ENCODE measurements at places on chromosomes 16 and 17.
A peak's percentile ranks its signal among the peaks of the same experiment; 100 is the strongest.

- DNase-seq: peak; percentile 78
Observed at GRCh38 chr17:17694169-17695081, 13.2 kb downstream of the RAI1 start.

- no peak for DNase-seq
Observed at GRCh38 chr16:53600616-53601015, 97.6 kb upstream of the AKTIP start.

- DNase-seq: peak; percentile 38
Observed at GRCh38 chr17:31811101-31811500, 47.9 kb downstream of the COPRS start.

DNA sequence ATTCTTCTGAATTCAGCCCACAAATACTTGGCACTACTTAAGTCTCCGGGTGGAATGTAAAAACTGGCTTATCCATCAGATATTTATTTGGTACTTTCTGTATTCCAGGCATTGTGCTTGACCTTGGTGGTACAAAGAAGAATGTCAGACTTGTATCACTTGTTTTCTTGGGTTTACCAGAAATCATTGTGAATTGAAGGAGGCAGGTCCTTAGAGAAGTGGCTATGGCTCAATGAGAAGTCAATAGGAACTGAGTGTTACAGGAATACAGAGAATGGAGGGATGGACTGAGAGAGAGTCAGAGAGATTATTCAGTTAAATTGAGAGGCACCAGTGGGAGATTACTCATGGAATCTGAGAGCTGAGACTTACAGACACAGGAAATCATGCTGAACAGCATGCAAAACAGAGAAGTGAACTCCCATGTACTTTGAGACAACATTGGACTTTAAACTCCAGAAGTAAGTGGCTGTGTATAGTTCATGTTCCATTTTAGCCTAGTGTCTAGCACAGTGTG, 704.1 kb downstream of the CDH11 start:
- peak; percentile 95 for DNase-seq

DNA sequence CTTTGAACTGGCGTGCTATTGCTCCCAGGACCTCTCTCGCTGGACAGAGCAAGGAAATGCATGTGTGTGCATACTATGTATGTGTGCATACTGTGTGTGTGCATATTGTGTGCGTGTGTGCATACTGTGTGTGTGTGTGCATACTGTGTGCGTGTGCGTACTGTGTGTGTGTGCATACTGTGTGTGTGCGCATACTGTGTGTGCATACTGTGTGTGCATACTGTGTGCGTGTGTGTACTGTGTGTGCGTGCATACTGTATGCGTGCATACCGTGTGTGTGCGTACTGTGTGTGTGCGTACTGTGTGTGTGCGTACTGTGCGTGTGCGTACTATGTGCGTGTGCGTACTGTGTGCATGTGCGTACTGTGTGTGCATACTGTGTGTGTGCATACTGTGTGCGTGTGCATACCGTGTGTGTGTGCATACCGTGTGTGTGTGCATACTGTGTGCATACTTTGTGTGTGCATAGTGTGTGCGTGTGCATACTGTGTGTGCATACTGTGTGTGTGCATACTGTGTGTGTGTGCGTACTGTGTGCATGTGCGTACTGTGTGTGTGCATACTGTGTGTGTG, 89.4 kb downstream of the RPTOR start:
- DNase-seq: no peak
